ENCODE measurements at places on chromosomes 7 and 10.

GRCh38 chr10:67527351-67527750, 168.6 kb downstream of the CTNNA3 start:
- no peak for DNase-seq

DNA sequence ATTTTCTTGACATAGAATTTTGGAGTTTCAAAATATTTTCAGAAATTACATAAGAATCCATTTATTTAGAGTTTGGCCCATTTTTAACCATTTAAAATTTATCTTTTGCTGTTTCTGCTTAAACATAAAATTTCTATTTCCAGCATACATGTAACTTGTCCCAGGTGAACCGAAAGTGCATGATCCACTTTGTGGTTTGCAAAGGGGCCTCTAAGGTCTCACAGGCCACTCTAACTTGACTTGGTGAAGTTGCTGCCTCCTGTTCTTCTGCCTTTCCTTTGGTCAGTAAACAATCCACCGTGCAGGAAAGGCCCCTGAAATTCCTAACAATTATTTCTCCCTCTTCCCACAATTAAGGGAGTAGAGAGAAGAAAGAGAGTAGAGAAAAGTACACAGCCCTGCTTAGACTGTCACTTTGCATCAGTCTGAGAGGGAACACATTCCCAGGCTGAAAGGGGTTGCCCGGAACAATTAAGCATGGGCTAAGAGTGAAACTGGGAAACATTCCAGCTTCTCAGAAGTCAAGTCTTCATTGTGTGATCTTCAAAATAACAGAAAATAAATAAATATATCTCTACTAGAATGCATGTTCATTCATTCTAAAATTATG, 79.5 kb upstream of the SEMA3A start:
- no peak for DNase-seq

- DNase-seq, result no peak
Measured at GRCh38 chr7:20542594-20542993, 72.9 kb upstream of the ABCB5 start.

DNA sequence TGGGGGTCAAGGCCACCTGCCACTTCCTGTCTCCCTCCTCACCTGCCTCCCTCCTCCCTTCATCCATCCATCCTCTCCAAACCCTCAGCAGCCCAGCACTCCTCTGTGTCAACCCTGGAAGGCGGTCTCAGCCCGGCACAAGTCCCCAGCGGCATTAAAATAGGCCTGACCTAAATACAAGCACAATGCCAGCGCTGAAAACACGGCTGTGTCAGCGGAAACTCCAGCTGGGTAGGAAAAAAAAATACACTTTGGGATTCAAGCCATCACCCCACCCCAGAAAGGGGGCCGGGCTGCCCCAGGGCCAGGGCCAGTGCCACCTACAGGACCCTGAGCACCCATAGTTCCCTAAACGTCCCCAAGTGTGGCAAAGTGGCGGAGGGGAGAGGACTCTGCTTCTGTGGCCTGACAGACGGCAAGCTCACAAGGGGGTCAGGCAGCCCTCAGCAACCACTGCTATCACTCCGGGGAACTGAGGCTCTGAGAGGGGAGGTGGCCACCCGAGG, 22.7 kb upstream of the GTF2IRD1 start:
- DNase-seq, result no peak

GRCh38 chr10:122713091-122713885, 13.6 kb upstream of the C10orf120 start:
- no peak for DNase-seq
